ENCODE measurements at places on chromosomes 12 and 14.

DNA sequence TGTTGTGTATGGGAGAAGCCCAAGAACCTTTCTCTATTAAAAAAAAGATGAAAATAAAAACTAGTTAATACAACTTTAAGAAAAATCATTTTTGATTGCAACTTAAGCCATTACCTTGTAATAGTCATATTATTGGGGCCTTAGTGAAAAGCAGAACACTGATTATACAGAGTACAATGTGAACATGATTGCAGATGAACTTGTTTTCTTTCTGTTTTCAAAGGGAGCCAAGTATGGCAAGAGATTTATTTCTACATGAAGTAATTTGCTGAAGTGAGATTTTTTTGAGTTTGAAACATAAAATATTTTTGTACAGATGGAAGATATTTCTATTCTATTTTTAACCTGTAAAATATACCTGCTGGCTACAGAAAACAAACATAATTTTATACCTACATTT is 104.9 kb downstream of the GPR135 start:
- no peak for DNase-seq

- DNase-seq: no peak
Observed at GRCh38 chr14:50215416-50215815, 16.0 kb downstream of the SOS2 start.

- no peak for DNase-seq
Observed at GRCh38 chr12:10027311-10027710, 3.2 kb upstream of the CLEC9A start.

DNA sequence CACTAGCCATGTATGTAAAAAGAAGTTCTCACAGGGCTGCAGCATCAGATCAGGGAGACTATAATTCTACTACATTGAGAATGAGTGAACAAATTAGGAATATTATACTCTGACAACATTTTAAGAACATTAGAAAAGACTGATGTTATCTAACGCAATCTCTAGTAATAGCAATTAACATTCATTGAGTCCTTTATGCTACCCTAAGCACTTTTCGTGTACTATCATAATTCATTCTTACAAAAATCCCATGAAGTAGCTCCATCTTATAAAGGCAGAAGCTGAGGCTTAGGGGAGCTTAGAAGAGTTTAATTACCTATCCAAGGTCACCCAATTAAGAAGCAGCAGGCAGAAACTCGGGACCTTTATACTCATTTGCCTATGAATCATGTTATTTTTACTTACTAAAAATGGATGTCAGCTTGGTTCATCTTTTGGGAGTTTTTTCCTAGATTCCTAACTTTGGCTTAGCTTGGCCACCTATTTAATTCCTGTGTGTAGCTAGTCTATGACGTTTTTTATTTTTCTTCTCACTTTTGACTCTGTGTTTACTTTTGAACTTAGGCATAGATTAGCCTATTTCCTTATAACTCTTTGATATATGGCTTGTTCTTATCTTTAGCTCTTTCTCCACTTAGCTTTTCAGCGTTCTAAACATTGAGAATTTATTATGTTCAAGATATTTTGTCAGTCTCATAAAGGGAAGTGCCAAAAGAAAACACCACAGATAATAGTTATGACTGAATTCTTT is 333.5 kb upstream of the DCN start:
- no peak for DNase-seq

DNA sequence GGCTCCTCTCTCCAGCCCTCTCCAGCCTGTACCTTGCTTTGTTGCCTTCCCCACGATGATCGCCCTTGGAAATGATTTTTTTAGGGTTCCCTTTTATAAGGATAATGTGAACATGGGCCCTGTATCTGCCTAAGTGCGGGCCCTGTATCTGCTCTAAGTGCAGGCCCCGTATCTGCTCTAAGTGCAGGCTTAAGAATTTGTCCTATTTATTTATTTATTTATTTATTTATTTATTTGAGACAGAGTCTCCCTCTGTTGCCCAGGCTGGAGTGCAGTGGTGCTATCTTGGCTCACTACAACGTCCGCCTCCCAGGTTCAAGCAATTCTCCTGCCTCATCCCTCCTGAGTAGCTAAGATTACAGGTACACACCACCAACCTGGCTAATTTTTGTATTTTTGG is 22.5 kb downstream of the GALNT16 start:
- DNase-seq: no peak

DNA sequence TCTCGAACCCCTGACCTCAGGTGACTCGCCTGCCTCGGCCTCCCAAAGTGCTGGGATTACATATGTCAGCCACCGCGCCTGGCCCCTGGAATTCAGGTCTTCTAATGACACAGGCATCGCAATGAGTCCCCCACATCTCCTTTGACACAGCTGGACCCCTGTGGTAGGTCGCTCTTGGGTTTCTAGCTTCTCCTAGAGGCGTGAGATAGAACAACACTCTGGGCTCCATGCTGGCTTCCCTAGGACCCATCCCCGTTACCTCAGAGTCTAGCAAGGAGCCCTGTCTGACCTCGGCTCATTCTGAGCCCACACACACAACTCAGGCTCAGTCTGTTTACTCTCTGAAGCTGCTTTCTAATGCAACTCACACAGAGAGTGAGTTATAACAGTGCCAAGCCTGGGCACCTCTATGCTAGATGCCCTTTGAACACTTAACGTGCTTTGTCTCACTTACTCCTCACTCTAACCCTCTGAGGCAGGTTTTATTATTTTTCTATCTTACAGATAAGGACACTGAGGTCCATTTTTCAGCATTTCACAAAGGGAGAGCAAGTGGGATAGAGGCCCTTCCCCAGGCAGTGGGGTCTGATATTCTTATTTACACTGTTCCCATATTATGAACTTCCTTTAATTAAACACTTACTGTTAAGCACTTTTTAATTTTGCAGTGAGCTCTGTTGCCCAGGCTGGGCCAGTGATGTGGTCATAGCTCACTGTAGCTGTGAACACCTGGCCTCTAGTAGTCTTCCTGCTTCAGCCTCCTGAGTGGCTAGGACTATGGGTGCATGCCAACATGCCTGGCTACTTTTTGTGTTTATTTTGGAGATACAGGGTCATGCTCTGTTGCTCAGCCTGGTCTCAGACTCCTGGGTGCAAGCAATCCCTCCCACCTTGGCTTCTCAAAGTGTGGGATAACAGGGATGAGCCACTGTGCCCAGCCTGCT is 40.6 kb upstream of the RBM19 start:
- no peak for DNase-seq

DNA sequence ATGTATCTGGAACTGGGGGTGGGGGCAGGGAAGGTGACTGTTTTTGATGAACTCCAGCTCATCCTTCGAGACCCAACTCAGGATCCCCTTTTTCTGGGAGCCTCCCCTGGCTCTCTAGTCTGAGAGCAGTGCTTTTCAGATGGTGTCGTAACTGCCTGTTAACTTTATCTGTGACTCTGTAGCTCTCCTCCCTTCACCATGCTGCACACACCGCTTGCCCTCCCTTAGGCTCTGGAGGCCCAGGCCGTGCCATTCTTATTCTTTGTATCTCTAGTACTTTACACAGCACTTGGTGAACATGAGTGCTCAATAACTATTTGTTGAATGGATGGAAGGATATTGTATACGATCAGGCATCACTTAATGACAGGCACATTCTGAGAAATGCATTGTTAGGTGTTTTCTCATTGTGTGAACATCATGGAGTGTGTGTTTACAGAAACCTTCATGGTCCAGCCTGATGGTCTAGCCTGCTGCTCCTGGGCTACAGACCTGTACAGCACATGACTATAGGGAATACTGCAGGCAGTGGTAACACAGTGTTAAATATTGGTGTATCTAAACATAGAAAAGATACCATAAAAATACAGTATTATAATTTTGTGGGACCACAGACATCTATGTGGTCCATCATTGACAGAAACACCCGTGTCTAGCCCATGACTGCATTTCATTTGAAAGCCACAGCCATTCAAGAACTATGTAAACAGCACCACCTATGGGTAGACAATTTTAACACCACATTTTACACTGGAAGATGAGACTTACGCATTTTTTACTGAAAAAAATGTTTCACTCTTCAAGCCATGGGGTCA is 91.8 kb downstream of the EML1 start:
- peak; percentile 32 for DNase-seq

- DNase-seq: no peak
Observed at GRCh38 chr12:3944620-3945019, 71.4 kb upstream of the PARP11 start.

DNA sequence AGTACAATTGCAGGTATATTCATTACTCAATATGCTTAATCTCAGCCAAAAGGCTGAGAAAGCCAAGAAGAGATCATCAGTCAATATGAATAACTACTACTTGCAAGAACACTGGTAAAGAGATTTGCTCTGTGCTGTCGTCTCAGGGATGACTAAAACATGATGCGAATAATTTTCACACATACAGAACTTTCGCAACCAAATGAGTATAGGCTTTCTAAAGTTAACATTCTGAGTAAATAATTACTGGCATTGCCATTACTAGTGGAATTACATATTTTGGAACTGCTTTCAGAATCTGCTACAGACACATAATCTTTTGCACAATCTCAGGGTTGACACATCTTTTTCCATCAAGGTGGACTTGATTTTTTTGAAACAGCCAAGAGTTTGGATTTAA is 24.7 kb downstream of the NCKAP1L start:
- no peak for DNase-seq

DNA sequence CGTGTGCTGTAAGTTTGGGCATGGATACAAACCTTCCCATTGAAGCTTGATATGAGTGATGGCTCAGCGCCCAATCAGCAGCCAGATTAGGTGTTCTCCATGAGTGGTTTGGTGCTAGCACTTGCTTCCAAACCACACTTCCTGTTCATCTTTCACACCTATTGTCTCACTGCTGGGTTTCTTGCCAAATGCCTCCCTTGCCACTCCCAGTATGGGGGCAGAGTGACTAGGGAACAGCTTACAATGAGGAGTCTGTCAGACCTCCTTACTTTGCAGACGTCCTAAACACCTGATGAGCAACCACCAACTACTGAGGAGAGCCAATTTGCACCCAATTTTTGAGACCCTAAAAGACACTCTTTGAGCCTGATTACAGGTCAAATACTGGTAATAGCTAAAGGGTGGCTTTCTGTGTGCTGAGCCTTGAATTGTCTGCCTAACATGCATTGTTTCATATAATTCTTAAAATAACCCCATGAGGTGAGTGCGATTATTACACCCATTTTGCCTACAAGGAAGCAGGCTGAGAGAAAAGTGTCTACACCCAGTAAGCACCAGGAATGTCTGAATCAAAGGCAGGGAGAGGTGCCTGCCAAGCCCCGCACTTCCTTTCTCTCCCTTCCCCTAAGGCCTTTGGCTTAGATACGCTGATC is 48.4 kb upstream of the FOS start:
- DNase-seq: peak; percentile 58

DNA sequence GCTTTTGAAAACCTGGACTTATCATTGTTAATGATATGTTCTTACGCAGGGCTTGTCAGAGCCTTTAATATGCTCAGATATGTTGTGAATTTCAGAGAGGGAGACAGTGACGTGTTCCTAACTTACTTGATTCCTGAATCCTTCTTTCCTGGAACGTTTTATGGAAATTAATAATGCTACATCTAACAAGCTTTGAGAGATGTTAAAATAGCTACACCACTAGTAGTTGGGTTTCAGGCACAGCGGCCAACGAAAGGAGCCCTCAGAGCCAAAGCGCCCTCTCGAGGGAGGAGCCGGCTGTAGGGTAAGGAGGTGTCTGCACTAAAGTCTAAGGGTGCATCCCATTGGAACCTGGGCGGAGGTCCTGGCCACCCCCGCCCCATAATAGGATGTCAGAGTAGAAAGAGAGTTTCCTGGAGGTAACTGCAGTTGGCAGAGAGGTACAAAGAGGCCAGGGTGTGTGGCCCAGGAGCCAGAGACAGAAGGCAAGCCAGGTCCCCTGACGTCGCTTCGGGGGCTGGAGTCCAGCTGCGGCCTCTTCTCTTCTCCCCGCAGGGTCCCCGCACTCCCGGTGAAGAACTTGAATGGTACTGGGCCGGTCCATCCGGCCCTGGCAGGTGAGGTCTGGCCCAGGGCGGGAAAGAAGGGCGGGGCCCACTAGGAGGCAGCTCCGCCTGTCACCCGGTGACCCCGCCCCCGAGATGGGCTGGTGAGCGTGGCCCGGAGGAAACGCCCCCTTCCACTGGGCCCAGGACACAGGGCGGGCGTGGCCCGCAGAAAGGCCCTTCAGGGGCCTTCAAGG is 36.3 kb downstream of the DTX1 start:
- peak; percentile 30 for DNase-seq

- DNase-seq: no peak
Observed at GRCh38 chr14:51328772-51329353, 88.8 kb downstream of the TMX1 start.

DNA sequence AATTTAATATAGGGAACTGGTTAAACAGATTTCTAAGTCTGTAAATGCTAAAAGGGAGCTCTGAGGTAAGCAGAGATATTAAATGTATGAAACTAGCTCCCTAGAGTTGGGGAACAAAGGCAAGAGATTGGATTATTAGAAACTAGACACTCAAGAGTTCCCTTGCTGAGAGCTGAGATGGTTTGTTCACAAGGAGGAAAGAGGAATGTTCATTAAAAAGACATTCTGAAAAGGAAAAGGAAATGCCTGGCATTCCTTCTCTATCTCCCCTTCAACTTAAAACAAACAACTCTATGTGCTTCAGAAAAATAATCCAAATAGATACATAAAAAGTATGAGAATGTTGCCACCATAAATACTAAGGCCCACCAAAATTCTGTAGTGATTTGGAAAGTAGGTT is 73.7 kb downstream of the GALNT4 start:
- DNase-seq: no peak

- no peak for DNase-seq
Observed at GRCh38 chr12:114400925-114401324, 5.0 kb downstream of the TBX5 start.

DNA sequence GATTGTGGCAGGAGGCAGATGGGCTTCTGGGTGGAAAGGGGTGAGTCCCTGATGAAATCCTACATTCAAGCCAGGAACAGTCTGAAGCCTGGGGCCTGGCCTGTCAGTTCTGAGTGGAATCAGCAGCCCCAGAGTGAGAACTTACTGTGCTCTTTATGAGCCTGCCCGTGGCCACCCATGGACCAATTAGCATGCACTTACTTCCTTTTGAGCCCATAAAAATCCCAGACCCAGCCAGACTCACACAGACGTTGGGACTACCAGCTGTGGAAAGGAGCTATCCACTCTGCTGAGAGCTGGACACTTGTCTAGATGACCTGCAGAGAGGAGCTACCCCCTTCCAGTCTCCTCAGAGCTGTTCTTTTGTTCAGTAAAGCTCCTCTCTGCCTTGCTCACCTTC is 104.5 kb downstream of the MNAT1 start:
- DNase-seq: no peak

DNA sequence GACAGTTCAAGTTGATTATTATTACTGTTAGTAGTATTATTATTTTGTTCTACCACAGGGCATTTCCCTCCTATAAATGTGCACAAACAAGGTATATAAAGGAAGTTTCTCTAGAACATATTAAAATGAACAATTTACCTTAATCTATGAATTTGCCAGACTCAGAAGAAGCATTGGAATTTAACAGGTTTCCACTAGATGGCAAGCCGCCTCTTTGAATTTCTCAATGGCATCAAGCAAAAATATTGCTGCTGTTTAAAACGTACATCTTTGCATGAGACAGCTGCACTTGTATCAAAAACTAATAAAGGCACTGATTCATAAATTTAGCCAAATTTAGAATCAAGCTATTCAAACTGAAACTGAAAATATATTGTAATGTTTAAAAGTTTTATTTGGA is 34.6 kb upstream of the MIS18BP1 start:
- no peak for DNase-seq

- DNase-seq: no peak
Observed at GRCh38 chr12:31813305-31813704, 84.5 kb upstream of the AMN1 start.

GRCh38 chr14:79597566-79597965 is 613.7 kb downstream of the DIO2 start:
- no peak for DNase-seq

- no peak for DNase-seq
Observed at GRCh38 chr14:60622210-60622916, 26.9 kb downstream of the SIX1 start.
